ENCODE measurements at places on chromosomes 6 and 20.

- no peak for DNase-seq
Measured at GRCh38 chr6:34240329-34241248, 3.9 kb downstream of the HMGA1 start.

- DNase-seq: no peak
Measured at GRCh38 chr6:137282254-137282653, 63.1 kb upstream of the IFNGR1 start.

GRCh38 chr6:72525821-72526510 lies 95.9 kb upstream of the KCNQ5 start:
- DNase-seq: no peak

GRCh38 chr6:88547768-88548167 lies 381.6 kb upstream of the CNR1 start:
- no peak for DNase-seq

- DNase-seq: no peak
Measured at GRCh38 chr6:126747728-126748540, 370.5 kb upstream of the RSPO3 start.

DNA sequence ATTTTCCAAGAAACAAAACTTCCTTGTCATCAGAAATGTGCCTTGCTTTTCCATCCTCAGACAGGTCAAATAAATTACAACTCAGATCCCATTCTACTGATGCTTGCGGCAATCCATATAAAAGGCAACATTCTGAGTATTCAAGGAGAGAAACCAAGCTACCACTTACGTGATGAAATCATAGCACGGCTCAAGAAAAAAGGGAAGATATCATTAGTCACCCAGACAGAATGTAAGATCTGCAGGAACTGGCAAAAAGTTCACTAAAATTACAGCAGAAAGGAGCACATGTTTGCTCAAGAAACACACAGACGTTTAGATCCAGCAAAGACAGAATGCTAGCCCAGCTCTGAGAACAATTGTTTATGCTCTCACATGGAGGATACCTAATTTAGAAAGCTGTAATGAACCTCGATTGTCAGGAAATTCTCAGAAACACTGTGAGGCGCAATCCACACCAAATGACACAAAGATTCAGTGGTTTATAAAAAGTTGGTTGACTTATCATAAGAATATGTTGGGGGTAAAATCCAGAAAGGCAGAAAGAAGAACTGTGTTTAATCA lies 304.2 kb downstream of the ADGRG6 start:
- no peak for DNase-seq

DNA sequence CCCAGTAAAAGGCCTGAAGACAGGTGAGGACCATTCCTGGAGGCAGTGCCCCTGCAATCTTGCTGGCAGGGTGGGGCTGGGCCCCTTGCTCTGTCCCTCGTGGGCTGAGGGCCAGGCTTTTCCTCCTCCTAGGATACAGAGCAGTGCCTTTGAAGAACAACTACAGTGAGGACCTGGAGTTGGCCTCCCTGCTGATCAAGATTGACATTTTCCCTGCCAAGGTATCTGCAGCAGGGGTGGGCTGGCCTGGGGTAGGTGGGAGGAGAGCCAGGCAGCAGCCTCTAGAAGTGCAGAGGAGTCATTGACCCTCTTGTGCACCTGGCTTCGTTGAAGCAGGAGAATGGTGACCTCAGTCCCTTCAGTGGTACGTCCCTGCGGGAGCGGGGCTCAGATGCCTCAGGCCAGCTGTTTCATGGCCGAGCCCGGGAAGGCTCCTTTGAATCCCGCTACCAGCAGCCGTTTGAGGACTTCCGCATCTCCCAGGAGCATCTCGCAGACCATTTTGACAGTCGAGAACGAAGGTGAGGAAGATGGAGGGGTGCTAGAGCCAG lies 36.5 kb downstream of the PLCG1 start:
- DNase-seq: no peak

GRCh38 chr6:116866281-116866871 lies 10.7 kb upstream of the RFX6 start:
- no peak for DNase-seq

- DNase-seq: no peak
Measured at GRCh38 chr20:23520185-23520584, 29.3 kb downstream of the CST8 start.

- DNase-seq: no peak
Measured at GRCh38 chr20:63711085-63711645, 3.3 kb downstream of the ZGPAT start.

GRCh38 chr6:90758741-90759140 lies 171.9 kb upstream of the MAP3K7 start:
- DNase-seq: no peak

DNA sequence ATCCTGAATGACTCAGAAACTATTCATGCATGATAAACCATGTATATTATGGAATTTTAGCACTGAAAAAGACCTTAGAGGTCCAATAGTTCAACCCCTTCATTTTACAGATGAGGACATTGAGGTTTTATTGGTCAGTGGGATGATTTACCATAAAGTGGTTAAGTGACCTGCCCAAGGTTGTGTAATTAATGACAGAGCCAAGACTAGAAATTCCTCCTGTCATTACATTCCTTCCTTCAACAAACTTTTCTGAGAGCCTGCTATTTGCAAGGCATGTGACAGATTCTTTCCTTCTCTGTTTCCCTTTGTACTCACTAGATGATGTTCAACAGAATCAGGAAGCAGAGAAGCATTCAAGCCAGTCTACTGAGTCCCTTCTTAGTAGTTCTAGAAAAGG lies 170.7 kb upstream of the KCNK16 start:
- no peak for DNase-seq

GRCh38 chr20:14333721-14334120 lies 3.7 kb downstream of the FLRT3 start:
- no peak for DNase-seq

- no peak for DNase-seq
Measured at GRCh38 chr20:38167851-38168760, 3.0 kb upstream of the TGM2 start.

- DNase-seq: no peak
Measured at GRCh38 chr20:17453592-17453991, 77.6 kb downstream of the BFSP1 start.

DNA sequence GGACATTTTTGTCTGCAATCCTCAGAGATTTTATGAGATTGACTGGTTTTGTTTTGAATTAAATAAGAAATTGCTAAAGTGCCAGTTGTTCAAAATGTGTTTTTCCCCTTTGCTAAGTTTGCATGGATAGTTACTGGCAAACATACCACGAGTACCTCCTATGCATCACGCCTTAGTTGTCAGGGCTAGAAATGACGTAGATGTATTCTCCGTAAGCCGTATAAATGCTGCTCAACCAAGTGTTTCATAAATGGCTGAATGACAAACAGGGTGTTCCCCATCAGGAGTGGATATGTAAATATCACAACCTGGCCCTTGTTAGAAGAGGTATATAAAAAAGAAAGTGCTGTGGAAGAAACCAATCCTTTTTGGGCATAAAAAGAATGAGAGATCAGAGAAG lies 341.1 kb upstream of the ZFP64 start:
- DNase-seq: no peak

- DNase-seq: no peak
Measured at GRCh38 chr6:16230953-16231352, 7.4 kb upstream of the GMPR start.

DNA sequence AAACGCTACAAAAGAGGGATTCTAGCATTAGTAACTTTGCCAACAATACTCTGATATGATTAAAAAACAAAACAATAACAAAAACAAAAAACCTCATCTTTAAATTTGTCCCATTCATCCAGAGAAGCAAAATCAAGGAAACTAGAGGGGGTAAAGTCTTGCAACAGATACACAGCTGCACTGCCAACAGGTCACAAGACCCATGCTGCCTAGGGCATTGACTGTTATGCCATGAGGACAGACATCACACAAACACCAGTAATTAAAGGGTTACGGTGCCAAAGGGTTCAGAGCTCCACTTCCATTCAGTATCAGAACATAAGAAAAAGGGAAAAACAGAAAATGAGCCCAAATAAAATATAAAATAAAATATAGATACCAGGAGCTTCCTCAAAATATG lies 1.6 kb downstream of the TBC1D20 start:
- no peak for DNase-seq

- no peak for DNase-seq
Measured at GRCh38 chr6:156687789-156688619, 89.2 kb upstream of the ARID1B start.

- no peak for DNase-seq
Measured at GRCh38 chr20:63830841-63831588, at the start of gene ZBTB46. Gene ZBTB46 (minus strand): TSS chr20:63831264. CDS start chr20:63790757, 40,507 bp downstream.

DNA sequence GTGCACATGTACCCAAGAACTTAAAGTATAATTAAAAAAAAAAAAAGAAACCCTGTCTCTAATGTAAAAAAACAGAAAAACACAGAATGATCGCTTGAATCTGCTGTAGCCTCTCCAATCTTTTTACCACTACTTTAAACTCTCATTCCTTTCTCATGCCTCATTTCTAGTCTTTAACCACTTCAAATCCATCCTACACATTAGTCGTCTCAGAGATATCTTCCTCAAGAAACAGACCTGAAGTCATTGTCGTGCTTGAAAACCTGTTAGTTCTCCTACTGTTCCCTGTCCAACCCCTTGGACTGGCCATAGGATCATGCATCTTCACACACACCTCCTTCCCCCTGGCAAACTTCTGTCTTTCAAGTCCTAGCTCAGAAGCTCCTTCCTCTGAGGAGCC lies 112.1 kb upstream of the BCLAF1 start:
- no peak for DNase-seq

- no peak for DNase-seq
Measured at GRCh38 chr6:126335210-126335609, 4.7 kb upstream of the CENPW start.

- DNase-seq: peak; percentile 47
Measured at GRCh38 chr6:111805511-111806164, 67.6 kb downstream of the FYN start.

All from activated CD4-positive, alpha-beta T cell treated with anti-CD3 and anti-CD28 coated beads, Interleukin-2, amount 50 U/mL, for 4 hours (primary cell).